ENCODE measurements at places on chromosomes 16 and 17.

GRCh38 chr16:57801809-57802340 lies 416 bp downstream of the KIFC3 start:
- no peak for DNase-seq

DNA sequence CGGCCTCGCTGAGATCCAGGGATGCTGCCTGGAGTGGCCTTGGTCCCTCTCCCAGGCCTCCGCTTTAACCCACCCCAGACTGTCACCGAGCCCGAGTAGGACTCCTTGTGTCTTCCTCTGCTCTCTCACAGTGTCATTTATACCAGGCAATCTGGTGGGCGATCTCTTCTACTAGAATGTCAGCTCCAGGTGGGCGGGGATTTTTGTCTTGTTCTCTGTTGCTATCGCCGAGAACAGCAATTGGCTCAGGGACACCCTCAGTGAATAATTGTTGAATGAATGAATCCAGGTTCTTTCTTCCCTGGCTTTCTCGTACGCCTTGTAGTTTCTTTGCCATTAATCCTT lies 591 bp downstream of the DHX38 start:
- no peak for DNase-seq

GRCh38 chr17:17852930-17853329 lies 16.1 kb upstream of the SREBF1 start:
- no peak for DNase-seq

GRCh38 chr17:28334666-28335200 lies 539 bp downstream of the IFT20 start:
- no peak for DNase-seq

GRCh38 chr17:16999931-17000625 lies 28.2 kb upstream of the TNFRSF13B start:
- no peak for DNase-seq

DNA sequence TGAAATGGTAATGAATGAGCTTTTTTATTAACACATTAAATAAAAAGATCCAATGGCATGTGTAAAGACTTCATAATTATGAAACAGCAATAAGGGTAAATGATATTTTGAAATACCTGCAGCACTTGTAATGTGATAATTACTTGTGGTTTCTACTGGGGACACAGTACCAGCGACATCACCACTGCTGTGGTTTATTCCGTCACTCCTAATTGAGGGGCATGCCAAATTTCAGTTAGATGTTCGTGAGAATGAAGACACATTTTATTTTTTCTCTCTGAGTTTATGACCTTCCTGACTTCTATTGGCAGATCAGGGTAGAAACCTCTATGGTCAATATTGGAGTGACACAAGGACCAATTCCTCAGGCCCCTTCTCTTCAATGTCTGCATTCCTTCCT lies 131.9 kb upstream of the XYLT1 start:
- no peak for DNase-seq

DNA sequence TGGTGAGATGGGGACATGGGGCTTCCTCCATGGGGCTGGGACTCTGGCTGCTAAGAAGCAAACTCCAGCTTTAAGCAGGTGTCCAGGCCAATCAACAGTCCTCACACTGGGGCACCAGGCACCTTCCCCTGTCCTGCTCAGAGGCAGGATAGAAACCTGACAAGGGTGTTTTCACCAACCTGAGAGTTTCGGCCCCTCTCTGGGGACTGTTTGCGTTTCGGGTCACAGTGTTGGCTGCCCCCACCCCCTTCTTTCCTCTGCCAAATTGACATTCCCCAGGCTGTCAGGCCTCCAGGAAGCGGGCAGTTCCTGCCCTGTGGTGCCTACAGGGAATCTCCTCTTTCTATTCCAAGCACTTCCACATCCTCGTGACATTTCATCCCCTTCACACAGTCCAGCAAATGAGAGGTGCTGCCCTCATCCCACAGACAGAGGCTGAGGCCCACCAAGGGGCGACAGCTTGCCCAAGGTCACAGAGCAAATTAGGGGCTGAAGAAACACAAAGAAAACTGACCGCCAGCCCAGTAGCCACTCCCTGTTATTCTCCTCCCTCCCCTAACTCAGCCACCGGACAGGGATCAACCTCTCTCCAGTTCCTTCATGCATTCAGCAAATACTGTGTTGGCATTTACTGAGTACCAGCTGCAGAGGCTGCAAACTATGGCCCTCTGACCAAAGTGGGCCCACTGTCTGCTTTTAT lies 38.0 kb downstream of the MMP15 start:
- DNase-seq = no peak

GRCh38 chr17:73625006-73625405 lies 19.2 kb downstream of the SDK2 start:
- DNase-seq = no peak

DNA sequence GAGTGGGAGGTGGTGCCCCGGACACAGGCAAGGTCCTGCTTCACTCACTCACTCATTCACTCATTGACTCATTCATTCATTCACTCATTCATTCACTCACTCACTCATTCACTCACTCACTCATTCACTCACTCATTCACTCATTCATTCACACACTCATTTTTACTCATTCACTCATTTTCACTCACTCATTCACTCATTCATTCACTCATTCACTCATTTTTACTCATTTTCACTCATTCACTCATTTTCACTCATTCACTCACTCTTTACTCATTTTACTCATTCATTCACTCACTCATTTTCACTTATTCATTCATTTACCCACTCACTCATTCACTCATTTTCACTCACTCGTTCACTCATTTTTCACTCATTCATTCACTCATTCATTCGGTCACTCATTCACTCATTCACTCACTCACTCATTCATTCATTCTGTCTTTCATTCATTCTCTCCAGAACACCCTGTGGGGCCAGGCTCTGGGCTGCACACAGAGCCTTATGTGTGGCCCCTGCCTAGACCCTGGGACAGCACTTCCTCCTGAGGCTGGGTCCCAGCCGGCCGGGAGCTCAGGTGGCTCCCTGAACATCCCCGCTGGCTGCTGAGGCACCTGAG lies 9.2 kb downstream of the RPUSD1 start:
- DNase-seq = no peak

DNA sequence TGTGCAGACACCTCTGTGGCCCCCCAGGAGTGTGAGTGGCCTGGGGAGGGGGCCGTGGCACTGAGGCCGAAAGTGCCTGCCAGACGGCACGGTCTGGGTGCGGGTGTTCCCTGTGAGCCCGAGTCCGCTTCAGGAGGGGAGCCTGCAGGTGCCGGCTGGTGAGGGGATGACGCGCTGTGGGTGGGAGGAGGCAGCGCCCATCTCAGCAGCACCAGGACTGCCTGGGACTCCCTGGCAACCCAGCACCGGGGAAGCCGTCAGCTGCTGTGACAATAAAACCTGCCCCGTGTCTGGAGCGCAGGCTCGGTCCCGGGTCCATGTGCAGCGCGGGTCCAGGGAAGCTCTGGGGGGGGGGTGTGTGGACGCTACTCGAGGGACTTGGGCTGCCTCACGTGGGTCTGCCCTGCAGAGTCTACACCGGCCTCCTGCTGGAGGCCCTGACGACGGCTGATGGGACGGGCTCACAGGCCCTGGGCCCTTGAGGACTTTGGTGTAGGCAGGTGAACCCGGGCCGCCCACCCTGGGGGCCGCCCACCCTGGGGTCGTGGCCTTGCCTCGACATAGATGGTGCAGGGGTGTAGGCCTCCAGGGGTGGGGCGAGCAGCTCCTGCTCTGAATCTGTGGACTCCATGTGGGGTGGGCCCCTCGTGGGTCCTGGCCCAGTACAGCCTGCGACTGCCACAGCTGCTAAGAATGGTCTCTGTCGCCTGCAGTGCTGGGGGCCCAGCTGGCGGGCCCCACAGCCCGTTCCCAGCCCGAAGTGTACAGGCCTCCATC lies 5.9 kb upstream of the RAB40C start:
- no peak for DNase-seq

DNA sequence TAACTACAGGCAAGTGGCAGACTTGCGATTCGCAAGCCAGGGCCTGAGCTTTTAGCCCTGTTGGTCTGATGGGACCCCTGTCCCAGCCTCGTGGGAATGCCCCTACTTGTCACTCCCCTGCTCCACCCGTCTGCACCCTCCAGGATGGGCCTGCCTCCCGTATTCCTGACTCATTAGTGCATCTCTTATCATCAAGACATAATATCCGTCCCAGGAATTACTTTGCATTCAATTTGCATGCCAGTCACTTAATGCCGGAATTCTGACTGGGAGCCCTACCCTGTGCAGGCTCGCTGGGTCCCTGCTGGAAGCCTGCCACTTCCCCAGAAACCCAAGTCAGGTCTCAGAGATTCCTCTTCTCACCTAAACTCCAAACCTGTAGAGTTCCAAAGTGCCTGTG lies 3.3 kb downstream of the PRSS53 start:
- DNase-seq = no peak

DNA sequence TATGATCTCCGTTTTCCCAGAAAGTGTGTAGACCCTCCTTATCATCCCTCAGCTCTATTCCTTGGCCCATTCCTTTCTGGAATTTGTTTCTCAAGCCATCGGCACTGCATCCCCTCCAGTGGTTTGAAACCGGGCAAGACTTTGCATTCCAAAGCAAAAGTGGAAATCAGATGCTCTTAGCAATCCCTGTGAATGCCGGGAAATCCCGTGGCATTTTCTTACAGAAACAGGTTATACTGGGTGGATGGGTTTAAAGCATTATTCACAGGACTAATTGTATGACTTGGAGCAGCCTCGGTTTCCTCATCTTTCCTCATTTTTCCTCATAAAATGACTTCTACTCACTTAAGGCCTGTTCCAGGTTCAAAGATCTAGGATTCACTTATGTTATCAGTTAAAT lies 52.0 kb downstream of the MAP2K6 start:
- no peak for DNase-seq

- no peak for DNase-seq
These were observed 13.9 kb upstream of the OR1F1 start for GRCh38 chr16:3173892-3174617.

DNA sequence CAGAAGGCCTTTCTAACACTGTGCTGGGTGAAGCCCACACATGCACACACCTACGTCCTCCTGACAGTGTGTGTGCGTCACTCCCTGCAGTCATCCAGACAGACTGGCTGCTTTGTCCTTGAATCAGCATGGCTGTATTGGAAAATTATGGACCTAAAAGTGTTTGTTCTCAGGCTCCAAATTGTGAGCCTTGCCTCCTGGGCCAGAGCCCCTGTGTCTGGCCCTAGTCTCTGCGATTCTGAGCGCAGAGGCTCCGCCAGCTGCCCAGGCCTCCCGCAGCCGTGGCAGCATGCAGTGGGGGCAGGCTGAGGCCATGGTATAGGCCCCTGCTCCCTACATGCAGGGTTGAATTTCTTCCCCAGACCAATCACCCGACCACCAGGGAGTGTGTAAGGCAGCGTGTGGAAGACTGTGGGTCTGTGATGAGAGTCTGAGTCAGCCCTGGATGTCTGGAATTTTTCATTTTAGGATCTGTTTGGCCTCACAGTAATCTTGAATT lies 166.9 kb downstream of the LGALS9B start:
- no peak for DNase-seq

DNA sequence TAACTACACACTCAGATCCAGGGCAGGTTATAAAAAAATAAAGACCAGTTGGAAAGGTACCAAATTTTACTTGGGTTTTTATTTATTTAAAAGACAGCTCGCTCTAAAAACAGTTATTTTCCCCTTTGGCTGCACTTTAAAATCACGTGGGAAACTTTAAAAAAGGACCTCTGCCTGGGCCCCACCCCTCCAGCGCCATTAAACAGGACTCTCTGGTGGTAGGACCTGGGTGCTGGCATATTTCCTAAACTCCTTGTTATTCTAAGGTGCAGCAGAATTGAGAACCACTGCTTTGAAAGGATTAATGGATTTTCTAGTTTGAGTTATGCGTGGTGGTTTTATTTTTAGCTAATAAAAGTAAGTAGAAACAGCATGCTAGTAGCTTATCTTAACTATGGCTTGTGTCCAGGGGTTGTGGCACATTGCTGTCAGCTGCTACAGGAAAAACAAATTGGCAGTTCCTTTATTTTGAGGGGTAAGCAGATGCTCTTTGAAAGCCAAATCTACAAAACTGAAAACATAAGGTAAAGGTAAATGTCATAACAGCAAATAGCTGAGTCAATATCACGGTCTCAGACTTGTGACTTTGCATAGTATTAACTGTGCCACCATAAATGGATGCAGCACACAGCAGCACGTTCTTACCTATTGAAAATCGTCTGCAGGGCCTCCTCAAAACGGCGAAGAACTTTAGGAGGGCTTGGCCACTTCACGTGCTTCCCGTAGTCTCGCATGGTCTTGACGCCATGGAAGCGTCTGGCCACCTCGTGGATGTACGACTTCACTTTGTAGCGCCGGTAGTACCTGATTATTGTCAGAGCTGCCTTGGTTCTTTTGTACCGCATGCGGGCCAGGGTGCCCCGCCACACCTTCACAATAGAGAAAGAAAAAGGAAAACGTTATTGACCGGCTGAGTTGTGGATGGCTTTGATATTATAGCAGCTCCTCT lies 172.0 kb downstream of the CDK5R1 start:
- DNase-seq = no peak

DNA sequence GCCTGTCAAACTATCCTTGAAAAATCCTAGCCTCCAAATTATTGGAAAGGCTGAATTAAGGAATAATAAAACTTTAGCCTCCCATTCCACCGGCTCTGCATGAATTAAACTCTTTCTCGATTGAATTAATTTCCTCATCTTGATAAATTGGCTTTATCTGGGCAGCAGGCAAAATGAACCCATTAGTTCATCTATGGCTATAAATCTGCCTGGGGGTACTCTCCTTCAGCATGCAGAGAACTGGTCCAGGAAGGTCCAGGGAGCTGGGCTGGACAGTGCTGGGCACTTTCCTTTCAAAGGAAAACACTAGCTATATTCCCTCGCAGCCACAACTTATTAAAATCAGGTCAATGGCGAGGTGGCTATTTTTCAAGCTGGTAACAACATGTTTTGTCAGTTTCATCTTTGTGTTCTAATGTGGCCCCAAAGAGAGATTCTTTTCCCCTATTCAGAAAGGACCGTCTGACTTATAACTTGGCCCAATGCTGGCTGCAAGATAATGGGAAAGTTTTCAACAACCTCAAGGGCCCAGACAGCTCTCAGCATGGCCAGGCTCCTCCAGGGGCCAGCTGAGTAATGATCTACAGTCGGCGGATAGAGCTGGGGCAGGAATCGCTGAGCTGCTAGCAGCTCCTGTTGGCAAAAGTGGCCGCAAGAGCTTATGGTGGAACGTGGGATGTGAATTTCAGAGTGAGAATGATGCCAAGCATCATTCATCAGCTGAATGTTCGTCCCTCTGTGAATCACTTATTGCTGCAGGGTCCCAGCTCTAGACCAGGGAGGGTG lies 326.9 kb downstream of the SLC39A11 start:
- no peak for DNase-seq

- DNase-seq = no peak
These were observed 23.6 kb upstream of the TOX3 start for GRCh38 chr16:52570495-52571091.

- DNase-seq = no peak
These were observed 101.2 kb downstream of the FTO start for GRCh38 chr16:53805113-53805512.
